Endothelial cell of coronary artery (primary cell): ENCODE measurements at places on chromosomes 7 and 10. TPM values are rescaled to one million over a fixed set of nuclear protein-coding genes. Genes with fewer than 3 reads are reported as not detected.

The KBTBD2 gene
- 45.6 and 48.8 TPM in 2 replicates for total RNA-seq

The MUC12 gene
- total RNA-seq: not detected in 2 replicates

The FZD8 gene
- total RNA-seq: 33.4 and 66.6 TPM in 2 replicates

The FAM25G gene
- total RNA-seq: not detected in 2 replicates

The PCLO gene
- total RNA-seq: 0.09 and 0.45 TPM in 2 replicates

The SLC13A4 gene
- not detected in 2 replicates for total RNA-seq
